ENCODE measurements at places on chromosomes 16 and 17.

DNA sequence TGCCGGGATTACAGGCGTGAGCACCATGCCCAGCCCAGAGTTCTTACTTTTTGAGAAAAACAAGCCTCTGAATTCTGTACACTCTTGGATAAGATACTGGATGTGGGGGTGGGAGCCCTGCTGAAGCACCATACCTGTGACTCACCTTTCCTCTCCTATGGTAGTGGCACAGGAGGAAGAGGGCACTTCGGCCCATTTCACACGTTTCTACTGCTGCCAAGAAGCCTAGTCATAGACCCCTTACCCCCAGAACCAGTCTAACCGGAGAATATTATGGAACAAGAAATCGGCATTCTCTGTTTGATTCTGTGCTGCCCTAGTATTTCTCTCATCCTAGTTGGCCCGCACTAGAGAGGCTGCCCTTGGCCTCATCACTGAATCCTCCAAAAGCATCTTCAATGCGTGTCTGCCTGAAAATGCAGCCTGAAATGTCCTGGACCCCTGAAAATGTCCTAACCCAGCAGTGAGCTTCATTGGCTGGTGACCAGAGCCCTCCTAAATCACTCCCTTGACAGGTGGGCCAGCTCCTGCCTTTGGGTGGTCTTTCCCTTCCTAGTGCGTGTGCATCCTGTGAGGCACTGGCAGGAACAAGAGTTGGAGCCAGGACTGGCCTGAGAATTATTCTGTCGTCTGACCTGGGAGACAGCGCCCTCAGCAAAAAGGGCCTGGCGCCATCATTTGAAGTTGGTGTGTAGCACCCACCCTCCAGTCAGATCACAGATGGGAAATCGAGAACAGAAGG is 37.9 kb downstream of the NDEL1 start:
- no peak for DNase-seq

DNA sequence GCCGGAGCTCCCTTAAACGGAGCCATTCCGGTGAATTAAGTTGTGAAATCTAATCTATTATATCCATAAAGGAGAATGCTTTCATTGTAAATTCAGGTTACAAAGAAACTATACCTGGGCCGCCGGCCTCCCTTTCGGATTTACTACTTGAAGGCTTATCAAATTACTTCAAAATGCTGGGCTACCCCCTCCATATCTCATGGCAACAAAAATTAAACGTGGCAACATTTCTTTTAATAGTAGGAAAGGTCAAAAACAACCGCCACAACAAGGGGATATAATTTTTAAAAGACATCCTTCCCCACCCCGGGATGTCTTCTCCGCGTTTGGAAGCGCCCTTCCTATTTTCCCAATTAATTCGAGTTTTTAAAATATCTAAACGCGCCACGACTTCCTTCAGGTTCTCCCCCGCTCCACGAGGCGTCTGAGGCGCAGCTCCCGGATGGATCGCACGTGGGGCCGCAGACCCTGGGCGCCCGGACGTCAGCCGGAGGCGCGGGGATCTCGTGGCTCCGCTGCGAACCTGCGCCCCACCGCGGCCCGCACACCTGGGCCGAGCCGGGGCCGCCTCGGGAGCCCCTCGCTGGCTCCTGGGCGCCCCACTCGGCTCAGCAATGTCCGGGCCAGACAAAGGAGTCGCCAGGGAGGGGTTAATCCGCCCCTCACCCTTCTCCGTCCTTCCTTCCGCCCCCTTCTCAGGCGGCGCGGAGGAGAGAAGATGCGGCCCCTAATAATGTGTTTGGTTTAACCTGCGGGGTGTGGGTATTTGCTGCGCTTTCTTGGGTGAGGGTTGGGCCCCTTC is 47.4 kb upstream of the SLC38A10 start:
- DNase-seq: no peak

- DNase-seq: no peak
Observed at GRCh38 chr17:15501793-15502192, 34.4 kb upstream of the CDRT4 start.

DNA sequence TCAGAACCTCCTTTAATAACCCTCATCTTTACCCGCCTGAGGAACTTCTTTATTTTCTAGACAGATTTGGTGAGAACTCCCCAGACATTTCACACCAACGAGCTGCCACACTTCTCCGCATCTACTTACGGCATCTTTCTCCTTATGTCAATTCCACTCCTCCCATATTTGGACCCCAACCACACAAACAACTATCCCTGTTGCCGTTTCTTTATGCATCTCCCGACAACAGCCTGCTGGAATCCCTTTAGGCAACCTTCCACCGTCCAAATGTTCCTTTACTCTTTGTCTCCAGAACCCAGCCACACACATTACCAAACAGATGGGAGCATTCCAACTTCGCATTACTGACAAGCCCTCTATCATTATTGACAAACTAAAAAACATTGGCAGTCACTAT is 8.8 kb upstream of the ENDOV start:
- DNase-seq: no peak

DNA sequence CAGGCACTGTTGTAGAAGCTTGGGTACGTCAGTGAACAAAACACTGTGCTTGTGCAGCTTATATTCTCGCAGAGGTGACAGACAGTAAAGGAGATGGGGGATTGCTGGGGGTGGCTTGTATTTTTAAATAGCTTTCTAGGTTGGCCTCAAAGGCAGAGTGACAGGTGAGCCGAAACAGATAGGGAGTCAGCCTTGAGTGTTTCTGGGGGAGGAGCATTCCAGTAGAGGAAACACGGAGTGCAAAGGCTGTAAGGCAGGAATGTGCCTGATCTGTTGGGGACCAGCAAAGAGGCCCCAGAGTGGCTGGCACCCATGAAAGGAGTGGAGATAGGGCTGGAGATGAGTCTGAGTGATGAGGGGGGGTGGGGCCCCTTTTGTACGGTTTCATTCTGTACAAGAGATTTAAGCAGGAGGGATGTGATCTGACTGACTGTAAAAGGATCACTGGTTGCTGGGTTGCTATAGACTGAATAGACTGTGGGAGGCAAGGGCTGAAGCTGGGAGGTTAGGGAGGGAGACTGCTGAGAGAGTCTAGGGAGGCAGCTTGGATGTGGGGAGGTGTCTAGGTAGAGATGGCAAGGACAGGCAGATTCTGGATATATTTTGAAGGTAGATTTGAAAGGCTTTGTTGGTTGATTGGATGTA is 15.2 kb downstream of the NUP93 start:
- DNase-seq: no peak

- DNase-seq: no peak
Observed at GRCh38 chr17:57636274-57636673, 108.8 kb downstream of the CCDC182 start.

DNA sequence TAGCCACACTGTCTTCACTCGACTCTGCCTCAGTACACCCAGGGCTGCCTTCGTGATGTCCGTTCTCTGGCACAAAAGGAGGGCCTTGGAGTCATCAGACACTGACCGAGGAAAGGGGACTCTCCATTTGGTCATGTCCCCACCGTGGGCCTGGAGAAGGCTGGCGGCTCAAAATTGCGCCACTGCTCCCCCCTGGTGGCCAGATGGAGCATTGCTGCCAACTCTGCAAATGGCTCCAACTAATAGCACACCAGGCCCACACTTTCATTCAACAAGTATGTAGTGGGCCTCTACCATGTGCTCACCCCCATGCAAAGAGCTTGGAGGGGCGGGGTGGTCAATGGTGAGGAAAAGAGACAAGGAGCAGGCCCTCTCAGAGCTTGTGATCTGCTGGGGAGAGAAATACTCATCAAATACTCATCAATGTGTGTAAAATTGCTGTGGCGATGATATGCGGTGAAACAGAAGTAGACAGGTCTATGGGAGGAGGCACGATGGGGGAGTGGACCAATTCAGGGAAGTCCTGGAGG is 5.2 kb upstream of the GRIN2C start:
- DNase-seq: peak; percentile 51
